H7 (cell line): ENCODE measurements at places on chromosomes 16 and 17. TPM values are rescaled to one million over a fixed set of nuclear protein-coding genes. Genes with fewer than 3 reads are reported as not detected.
A peak's percentile ranks its signal among the peaks of the same experiment; 100 is the strongest.

GRCh38 chr17:8095361-8095760 lies 7.8 kb upstream of the ALOX12B start:
- DNase-seq: no peak

GRCh38 chr17:77884019-77884418 lies 74.5 kb upstream of the TNRC6C start:
- DNase-seq: peak; percentile 88

- no peak for DNase-seq
These were observed 84.7 kb upstream of the BRD7 start for GRCh38 chr16:50453446-50453845.

GRCh38 chr16:58801838-58802237 lies 67.7 kb upstream of the GOT2 start:
- no peak for DNase-seq

- peak; percentile 85 for DNase-seq
These were observed 11.5 kb upstream of the ZC3H18 start for GRCh38 chr16:88558457-88559442.

DNA sequence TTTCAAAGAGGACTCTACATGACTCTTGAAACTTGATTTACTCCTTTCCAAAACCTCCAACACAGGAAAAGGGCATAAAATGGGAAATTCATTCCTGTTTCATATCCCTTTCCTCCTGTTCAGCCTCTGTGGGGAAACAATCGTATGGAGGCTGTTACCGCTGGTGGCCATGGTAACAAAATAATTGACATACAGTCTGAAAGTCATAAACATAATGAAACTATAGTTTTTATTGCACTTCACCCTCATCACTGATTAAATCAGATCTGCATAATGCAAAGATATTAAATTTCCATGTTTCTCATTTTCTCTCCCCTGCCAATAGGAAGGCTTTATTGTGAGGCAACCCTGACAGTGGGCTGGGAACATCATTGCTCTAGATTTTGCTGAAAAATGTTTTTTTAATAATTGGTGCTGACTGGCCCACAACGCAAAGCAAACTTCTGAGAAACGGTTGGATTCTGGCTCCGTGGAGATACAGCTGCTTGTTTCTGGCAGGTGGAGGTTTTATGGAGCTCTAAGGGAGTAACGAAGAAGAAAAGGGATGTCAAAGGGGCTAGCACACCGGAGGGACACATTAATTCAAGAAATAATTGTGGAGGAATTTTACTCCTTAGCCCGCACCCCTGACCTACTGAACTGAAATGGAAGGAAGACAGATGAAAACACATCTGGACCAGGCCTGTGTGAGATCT lies 154.2 kb upstream of the SHISA6 start:
- DNase-seq: no peak

- peak; percentile 23 for DNase-seq
These were observed 10.8 kb upstream of the HSBP1 start for GRCh38 chr16:83797013-83797412.

GRCh38 chr17:48484850-48485249 lies 46.0 kb downstream of the HOXB1 start:
- no peak for DNase-seq

DNA sequence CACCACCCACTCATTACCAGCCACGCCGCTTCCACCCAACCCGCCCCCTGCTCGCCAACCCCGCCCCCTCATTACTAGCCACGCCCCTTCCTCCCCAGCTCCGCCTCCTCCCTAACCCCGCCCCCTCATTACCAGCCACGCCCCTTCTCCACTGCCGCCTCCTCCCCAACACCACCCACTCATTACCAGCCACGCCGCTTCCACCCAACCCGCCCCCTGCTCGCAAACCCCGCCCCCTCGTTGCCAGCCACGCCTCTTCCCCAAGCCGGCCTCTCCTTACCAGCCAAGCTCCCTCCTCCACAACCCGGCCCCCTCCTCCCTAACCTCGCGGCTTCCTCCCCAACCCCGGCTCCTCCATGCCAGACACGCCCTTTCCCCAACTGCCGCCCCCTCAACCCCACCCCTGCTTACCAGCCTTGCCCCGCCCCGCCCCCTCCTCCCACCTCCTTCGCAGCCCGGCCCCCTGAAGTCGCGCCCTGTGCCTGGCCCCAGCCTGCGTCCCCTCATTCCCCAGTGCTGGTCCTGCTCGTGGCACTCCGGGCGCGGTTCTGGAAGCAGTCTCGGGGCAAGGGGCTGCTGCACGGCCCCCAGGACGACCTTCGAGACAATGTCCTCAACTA lies 7.3 kb downstream of the SLC22A31 start:
- peak; percentile 99 for DNase-seq

DNA sequence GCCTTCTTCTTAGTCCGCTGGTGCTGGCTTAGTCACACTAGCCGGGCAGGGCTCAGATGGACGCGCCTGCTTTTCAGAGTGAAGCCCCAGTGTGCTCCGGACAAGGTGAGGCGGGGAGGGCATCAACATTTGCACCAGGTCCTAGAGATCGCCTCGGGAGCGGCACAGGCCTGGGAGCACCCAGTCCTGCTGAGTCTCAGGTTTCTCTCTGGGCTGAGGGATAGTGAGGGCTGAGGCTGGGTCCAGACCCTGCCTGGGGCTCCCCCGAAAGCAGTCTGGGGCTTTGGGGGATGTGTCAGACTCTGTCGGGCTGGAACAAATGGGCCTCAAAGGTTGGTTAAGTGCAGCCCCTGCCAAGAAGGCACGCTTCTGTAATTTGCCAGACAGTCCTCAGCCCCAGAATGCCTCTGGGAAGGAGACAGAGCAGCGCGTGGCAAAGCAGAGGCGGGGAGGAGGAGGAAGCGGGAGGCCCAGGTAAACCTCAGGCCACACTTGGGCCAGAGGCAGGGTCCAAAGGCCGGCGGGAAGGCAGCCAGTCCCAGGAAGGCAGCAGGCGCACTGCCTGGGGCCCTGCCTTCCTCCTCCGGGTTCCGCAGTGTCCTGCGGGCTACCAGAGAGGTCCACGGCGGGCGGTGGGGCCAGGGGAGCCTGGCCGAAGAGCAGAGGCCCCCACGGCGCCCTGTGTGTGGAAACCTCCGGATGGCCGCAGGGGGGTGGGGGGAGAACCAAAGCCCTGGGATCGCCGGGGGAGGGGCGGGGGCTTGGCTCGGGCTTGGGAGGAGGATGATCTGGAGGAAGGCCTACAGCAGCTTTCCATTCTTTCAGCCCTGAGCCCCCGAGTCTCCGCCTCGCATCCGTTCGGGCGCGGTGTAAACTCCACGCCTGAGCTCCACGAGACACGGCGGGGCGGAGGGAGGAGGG lies 39.5 kb upstream of the ATP2A3 start:
- DNase-seq: peak; percentile 87

GRCh38 chr17:67157732-67158639 lies 87.0 kb downstream of the HELZ start:
- peak; percentile 35 for DNase-seq

- DNase-seq: no peak
These were observed 84.3 kb downstream of the CDH11 start for GRCh38 chr16:65037556-65037955.

- no peak for DNase-seq
These were observed 61.6 kb downstream of the MRTFB start for GRCh38 chr16:14132696-14133048.

- DNase-seq: no peak
These were observed 35.1 kb downstream of the GDE1 start for GRCh38 chr16:19486750-19487325.

GRCh38 chr17:40602445-40603443 lies 37.5 kb upstream of the CCR7 start:
- DNase-seq: no peak

DNA sequence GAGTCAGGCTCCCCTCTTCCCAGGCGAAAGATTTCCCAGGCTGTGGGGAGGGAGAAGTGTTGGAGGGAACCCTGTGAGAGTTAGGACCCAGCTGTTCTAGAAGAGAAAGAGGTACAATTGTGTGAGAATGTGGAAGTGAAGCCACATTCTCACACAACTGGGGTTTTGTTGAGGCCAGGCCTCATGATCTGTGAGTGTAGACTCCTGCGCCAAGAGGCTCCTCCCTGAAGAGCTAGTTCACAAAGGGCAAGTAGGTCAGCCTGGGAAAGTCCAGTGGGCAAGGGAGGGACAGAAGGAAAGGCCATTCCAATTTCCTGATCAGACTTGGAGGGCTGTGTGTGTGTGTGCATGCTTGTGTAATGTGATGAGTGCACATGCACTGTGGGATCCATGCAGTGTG lies 15.2 kb downstream of the CD300LF start:
- DNase-seq: no peak

GRCh38 chr17:48335858-48336500 lies 94.0 kb downstream of the SKAP1 start:
- DNase-seq: peak; percentile 25

- no peak for DNase-seq
These were observed 25.5 kb upstream of the SNN start for GRCh38 chr16:11642765-11643116.

DNA sequence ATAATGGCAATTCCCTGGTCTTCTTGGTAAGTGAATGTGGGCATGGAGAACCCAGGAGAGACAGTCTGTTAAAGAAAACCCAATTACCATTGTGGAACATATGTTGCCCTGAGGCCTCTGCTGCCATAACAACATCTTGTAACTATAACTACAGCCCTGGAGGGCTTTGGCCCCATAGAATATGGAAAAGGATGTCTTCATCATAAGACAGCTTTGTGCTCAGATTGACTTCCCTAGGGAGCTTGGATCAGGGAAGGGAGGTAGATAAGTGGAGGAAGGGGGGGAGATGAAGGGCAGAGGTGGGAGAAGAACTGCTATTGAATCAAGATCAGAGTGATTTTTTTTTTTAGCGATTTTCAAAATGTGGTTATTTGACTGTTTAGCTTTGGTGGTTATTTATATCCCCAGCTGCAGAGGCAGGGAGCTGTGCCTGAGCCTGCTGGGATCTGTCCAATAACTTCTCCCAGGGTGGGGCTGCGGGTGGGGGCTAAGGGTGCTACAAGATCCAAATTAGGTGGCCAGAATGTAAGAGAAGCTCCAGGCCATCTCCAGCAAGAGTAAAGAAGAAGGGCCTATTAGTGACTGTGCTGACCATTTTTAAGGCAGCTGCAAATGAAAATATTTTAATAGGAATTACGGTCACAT lies 5.3 kb upstream of the KAT7 start:
- DNase-seq: no peak

DNA sequence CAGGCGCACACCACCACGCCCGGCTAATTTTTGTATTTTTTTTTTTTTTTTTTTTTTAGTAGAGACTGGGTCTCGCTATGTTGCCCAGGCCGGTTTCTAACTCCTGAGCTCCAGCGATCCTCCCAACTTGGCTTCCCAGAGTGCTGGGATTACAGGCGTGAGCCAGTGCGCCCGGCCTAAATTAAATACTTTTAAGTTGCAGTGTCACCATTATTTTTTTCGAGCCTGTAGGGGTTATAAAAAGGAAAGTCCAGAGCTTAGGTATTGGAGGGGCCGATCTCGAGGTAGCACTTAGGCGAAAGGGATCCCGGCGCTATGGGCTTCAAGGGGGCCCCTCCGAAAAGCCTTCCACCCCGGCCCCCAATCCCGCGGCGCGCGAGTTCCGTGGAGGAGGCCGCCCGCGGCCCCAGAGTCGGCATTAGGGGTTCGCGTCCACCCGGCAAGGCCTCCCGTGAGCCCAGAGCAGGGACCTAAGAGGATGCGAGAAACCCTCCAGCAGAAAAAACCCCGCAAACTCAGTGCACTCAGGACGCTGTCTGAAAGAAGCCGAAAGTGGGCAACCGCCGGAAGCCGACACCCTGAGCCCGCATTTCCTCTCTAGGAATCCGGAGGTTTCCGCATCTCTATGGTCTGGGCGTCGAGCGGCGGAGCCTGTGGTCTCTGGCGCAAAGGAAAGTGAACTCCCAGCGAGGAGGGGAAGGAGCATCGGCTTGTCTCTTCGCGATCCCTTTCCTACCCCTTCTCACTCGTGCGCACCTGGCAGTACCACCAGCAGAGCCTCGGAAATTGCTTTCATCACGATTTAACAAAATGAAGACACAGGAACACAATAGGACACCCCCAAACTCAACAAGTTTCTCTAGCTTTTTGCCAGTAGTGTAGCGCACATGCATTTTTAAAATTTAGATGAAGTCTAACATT lies 14.1 kb upstream of the RGS9 start:
- peak; percentile 92 for DNase-seq

GRCh38 chr17:55421179-55421934 lies at the start of gene MMD:
MMD (minus strand) TSS chr17:55421835; CDS start chr17:55421695, 140 bp downstream.
- peak; percentile 82 for DNase-seq

GRCh38 chr17:1216217-1217088 lies 36.7 kb upstream of the ABR start:
- DNase-seq: no peak

- DNase-seq: no peak
These were observed 6.0 kb downstream of the COA3 start for GRCh38 chr17:42792545-42792944.

DNA sequence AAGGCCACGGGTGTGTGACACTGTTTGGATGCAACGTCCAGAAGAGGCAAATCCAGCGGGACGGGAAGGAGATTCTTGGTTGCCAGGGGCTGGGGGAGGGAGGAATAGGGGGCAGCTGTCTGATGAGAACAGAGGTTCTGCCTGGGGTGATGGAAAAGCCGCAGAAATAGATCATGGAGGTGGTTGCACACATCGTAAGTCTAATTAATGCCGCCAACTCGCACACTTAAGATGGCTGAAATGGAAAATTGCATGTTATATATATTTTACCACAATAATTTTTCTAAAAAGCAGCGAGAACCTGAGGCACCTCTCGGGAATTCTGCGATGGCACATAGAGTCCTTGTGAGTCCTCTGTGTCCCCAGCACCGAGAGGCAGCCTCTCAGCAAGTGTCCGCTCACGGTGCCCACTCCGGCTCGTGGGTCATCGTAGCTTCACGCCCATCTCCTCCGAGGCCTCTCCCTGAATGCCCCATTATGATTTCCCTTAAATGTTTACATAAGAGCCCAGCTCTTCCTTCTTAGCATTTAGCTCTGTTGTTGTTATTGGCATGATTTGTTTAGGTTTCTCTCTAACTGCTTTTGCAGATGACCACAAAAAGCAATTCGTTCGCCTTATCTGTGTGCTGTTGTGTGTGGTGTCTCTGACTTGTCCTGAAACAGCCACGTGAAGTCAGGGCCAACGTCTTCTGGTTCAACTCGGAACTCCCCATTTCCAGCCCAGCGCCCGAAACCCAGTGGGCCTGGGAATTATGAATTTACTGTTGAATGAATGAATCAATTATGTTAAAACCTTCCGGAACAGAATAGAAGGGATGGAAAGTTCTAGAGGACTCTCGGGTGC lies 7.7 kb downstream of the WFDC1 start:
- no peak for DNase-seq

- peak; percentile 39 for DNase-seq
These were observed 63.3 kb downstream of the TMEM235 start for GRCh38 chr17:78294776-78295175.

The PIMREG gene
- 93.6 and 115 TPM in 2 replicates for total RNA-seq

The BAHCC1 gene
- 8.7 and 19.7 TPM in 2 replicates for total RNA-seq

The TBX6 gene
- 2.9 and 4.6 TPM in 2 replicates for total RNA-seq

The METTL22 gene
- total RNA-seq: 43.7 and 53.6 TPM in 2 replicates

The LASP1 gene
- total RNA-seq: 122 and 149 TPM in 2 replicates

The SLC2A4 gene
- 3.8 and 6.6 TPM in 2 replicates for total RNA-seq

The ADGRG3 gene
- 0.07 and 0.67 TPM in 2 replicates for total RNA-seq

The TMEM114 gene
- total RNA-seq: 4.1 TPM in 1 of 2 replicates, not detected in the other

The MVP gene
- 7.0 and 22.0 TPM in 2 replicates for total RNA-seq

The TNK1 gene
- total RNA-seq: 7.0 and 8.9 TPM in 2 replicates
